ENCODE measurements at places on chromosomes 12 and 14.

GRCh38 chr14:103597623-103598377 lies 31.2 kb upstream of the KLC1 start:
- no peak for DNase-seq

- no peak for DNase-seq
These were observed 15.5 kb downstream of the REM2 start for GRCh38 chr14:22898302-22899090.

DNA sequence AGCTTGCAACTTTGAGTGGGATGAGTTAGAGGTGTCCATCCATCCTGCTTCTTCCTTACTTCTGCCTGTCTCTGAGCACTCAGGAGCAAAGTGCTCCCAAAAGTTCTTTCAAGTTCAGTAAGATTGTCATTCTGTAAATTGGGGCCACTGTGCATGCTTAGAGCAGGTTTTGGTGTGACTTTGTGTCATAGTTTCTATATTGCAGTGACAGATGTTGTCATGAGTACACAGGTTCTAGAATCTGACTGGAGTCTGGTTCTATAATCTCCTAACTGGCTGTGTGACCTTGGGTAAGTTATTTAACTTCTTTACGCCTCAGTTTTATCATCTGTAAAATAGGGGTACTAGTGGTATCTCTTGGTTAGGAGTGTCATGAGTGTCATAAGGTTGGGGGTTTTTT lies 202.7 kb upstream of the BCL2L14 start:
- no peak for DNase-seq

DNA sequence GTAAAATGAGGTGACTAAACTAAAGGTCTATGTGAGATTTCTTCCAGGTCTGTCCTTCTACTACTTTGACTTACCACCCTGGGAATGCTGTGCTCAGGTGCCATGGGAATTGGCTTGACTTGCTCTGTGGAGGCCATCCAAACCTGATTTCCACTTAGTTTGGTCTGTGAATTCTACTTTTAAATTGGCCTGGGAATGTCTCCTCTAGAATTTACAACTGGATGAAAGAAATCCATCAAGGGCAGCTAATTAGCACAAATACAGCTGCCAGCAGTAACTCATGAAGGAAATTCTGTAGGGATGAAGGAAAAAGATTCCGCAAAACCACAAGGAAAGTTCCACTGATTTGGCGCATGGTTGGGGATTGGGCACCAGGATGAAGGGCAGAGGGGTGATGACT lies 31.7 kb upstream of the FRMD6 start:
- no peak for DNase-seq

DNA sequence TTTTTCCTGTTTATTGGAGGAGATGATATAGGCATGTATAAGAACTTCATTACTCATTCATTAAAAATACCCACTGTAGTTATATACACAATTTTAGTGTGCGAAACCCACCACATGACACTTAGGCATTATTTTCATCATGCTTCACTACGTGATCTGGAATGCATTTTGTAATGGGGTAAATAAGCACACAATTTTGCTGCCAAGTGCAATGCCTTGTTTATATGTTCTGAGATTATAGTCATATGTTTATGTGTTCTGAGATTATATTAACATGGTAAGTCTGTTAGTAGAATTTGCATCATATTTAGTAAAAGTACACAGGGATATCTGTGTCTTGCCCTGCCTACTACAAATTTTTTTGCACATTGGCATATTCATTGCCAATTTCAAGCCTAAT lies 1123.0 kb downstream of the LRFN5 start:
- no peak for DNase-seq

DNA sequence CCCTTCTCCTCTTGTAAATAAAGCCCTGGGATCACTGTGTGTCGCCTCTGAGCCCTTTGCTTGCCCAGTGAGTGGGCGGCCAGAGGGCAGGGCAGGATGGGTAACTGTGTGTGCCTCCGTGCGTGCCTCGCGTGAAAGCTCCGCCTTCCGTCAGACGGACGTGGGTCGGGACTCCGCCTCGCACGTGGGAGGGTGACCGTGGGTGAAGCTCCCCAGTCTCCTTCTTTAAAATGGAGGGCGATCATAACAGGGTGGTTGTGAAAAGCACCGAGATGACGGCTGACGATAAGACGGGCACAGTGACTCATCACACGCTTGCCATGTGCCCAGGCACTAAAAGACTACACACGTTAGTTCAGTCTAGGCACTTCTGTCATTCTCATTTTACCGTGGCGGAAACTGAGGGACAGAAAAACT lies 9.2 kb downstream of the PHB2 start:
- DNase-seq: peak; percentile 92

- DNase-seq: peak; percentile 31
These were observed 423 bp downstream of the FGD6 start for GRCh38 chr12:95216711-95217376.

- no peak for DNase-seq
These were observed 580.1 kb upstream of the SEL1L start for GRCh38 chr14:82113710-82114109.

GRCh38 chr14:69318901-69319475 lies 59.0 kb downstream of the GALNT16 start:
- no peak for DNase-seq
